ENCODE measurements at places on chromosomes 1 and 21.

DNA sequence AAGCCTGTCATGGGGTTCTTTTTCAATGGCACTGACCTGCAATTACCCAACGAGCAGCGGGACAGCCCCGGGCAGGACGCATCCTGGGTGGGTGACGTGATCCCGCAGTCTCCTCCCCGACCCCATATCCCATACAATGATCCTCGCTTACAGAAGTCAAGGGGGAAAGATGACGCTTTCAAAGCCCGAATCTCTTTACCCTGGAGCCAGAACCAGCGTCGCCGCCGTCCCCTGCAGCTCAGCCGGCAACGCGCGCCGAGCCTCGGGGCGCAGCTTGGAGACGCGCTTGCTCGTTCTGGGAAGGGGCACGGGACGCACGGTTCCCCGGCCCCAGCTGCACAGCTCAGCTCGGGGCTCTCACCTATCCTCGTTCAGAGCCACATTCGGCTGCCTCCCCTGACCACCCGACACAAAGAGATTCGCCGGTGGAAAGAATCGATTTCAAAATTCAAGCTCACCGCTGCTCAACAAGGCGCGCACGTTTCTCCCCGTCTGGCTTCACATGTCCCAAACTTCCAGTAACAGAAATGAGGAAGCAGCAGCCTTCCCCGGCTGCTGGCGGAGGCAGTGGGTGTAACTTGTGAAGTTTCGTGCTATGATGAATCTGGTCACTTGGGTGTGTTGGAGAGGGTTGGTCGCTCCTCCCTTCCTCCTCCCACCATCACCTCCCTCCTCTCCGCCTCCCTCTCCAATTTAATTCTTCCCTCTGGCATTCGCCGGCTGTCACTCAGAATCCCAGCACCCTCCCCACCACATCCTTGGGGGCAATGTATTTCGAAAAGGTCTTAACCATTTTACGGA lies at the start of gene TIAM1:
TSS of gene TIAM1 (minus strand) at position 582 of the 801 bp plus-strand sequence. CDS start 77,289 bp downstream, outside the sequence.
- no peak for DNase-seq

DNA sequence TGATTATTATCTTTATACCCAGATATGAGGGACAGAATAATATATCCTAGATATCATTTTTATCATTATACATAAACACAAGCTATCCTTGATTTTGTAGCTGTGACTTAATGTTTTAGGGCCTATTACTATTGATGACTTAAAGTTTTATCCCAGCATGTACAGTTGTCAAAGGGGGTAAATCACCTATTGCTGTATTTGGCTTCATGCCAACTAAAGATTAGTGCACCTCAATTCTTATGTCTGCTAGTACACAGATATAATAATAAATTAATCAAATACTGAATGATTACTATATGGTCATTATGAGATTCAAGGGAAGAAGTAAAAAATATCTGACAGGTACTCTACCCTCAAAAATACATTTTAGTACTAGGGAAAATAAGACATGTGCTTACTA lies 84.0 kb downstream of the SYT14 start:
- no peak for DNase-seq

GRCh38 chr1:96962216-96962615 lies 240.6 kb downstream of the PTBP2 start:
- no peak for DNase-seq

DNA sequence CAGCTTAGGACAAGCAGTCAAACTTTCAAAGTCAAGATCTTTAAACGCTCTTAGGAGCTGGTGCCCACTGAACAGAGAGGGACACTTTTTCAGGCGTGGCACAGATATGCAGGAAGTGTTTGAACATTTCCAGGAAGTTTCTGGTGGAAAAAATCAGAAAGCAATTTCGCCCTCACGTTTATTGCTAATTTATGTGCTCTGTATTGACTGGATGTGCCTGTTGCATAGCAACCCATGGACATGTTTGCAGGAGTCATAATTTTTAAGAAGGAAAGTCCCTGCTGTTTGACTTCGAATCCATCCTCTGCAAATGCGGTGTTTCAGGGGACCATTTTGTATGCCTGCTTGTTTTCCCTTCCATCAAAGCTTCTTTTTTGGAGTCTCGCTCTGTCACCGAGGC lies 239.9 kb upstream of the IRF2BP2 start:
- DNase-seq, result no peak

DNA sequence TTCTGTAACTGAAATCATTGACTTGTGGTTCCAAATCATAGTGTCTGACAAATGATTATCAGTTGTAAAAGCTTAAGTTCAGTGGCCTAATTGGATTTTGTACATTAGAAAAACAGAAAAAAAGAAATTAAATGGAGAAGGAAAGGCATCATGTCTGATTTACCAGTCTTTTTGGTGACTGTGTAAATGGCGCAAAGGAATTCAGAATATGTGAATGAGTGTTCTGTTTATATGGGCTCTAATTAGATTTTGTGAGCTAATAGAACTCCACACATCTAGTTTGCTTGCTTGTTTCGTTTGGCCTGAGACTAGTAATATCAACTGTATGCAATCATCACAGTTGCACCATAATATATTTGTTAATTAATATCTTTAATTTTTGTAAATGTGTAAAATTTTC lies 151.7 kb downstream of the PLA2G4A start:
- DNase-seq, result no peak

GRCh38 chr1:230270559-230271281 lies 155.4 kb downstream of the PGBD5 start:
- DNase-seq, result peak; percentile 9

GRCh38 chr1:209862391-209863356 lies 34.9 kb downstream of the UTP25 start:
- DNase-seq, result no peak

DNA sequence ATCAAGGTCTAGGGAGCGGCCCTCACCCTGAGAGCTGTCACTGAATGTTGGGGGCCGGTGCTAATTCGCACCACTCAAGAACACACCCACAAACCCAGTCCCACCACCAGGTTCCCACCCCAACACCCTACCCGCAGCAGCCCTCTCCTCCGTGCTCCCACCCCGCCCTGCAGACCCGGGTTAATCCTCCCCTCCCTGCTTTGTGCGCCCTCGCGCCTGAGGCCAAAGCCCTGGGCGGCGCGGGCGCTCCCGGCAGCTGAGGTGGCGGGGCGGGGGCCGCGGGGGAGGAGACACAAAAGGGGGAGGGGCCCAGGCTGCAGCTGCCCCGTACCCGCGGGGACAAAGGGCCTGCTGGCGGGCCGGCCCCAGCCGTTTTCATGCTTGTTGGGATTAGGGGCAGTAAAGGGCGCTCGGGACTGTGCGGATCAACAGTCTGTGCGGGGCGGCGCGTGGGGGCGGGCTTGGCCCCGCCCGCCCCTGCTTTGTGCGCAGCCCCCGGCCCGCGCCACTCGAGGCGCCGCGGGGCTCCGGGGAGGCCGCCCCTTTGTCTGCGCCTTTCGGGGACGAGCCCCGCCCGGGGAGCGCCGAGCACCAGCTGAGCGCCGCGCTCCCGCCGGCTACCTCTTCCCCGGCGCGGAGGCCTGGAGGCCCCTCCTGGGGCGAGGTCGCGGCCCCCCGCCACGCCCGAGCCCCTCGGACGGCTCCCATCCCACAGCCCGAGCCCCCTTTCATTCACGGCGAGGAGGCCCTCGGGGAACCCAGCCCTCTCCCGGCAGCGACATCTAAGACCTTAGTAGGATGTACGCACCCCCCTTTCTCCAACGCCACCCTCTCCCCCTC lies 10.9 kb downstream of the C1orf216 start:
- DNase-seq, result peak; percentile 25

GRCh38 chr1:219539645-219540254 lies 73.2 kb downstream of the ZC3H11B start:
- no peak for DNase-seq

GRCh38 chr1:182446033-182446669 lies 3.8 kb upstream of the RGSL1 start:
- peak; percentile 45 for DNase-seq

DNA sequence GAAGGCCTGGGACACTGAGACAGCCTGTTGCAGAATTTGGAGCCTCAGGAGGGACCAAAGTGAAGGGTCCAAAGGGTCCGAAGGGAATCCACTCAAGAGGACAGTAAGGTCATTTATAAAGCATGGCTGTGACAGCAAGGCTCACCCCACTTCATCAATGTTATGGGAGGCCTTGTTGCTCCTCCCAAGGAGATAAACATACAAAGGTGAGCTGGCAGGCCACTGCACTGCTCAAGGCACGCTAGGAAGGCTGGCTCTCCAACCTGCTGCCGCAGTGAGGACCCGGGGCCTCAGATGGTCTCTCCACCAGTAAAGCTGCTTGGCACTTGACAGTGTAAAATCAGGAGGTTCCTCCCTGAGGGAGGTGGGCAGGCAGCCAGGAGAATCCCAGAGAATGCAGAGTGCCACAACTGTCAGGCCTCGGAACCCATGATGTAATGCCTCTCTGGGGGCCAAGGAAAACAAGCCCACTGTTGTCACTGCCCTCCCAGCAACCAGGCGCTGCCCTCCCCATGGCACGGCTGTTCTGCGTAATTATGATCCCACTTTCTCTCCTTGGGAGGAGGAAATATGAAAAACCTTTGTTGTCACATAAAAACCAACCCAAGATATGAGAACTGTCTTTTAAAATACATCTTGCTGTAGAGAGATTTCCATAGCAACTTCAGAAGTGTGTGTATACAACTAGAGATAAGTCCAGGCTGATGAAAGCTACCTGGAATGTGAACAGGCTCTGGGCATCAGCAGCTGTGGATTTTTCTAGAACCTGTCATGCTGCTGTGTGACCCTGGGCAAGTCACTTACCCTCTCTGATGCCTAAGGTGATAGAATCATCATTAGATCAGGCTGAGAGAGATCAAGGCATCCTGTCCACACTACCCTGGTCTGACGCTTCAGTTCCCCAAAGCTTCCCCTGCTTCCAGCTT lies 102.5 kb downstream of the KCNN3 start:
- DNase-seq, result no peak

DNA sequence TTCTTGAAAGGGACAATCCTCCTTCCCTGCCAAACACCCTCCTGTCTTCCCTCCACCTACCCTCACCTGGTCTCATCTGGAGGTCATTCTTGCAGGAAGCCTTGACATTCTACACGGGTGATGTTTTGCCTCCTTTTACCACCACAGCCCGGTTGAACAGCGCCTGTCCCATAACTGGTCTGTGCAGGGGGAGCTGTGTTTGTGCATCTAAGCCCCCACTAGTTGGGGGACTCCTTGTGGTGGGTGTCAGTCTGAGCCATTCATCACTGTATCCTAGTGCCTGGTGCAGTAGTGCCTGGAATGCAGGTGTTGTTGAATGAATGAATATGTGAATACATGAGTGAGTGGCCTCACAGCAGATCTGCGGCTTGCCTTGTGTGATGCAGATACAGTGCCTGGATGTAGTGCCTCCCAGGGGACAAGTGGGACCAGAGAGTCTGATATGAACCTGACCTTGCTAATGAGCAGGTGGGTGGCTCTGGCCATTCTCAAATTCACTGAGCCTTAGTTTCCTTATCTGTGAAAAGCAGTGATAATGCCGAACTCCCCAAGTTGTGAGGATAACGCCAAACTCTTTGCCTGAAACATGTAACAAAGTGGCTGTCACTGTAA lies 79.8 kb downstream of the OMA1 start:
- DNase-seq, result no peak

DNA sequence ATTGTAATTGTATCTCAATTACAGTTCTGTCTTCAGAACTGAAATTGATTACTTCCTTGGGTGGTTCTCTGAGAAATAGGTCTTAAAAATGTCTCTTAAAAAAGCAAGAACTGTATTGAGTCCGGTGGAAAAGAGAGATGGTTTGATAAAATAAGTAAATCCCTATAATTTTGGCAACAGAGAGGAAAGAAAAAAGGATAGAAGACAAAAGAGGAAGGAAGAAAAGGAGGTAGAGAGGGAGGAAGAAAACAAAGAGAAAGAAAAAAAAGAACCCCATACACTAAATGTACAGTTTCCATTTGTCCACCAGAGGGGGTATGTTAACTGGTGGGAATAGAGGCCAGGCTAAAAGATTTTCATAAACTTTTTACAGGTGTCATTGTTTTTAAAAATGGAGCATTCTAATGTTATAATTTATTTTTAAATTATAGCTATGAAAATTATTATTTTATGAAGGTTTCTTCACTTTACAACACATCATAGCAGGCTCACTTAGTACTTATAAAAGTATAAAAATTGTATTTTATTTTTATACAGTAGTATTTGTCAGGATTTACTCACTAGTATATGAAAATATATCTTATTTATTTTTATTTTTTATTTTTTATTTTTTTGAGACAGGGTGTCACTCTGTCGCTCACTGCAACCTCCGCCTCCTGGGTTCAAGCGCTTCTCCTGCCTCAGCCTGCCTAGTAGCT lies 2.1 kb upstream of the UBE2T start:
- peak; percentile 71 for DNase-seq

DNA sequence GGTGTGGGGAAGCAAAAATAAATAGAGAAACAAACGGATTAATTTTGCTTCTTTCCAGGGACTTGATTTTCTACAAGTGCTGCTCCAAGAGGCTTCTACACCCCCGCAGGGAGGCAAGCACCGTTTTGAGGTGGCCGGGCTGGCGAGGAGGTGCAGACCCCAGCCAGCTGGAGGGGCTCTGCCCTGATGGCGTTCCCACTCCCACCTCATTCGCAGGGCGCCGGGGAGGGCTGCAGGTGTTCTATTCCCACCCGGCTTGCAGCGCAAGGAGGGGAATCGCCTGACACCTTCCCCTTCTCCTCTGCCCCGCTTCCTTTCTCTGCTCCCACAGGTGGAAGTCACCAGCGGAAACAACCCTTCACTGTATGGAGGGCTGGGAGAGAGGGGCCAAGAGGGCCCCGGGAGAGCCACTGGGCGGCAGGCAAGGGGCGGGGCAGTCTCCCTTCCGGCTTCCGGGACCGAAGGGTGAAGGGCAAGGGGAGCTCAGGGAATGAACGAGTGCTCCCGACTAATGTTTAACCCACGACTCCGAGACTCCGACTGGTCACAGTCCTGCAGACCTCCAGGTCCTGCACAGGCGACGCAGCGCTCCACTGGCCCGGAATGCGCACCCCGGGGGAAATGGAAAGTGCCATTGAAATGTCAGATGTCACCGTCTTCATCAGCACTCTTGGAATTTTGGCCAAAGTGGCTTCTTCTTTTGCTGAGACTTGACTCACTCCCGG lies 29.1 kb downstream of the TEX35 start:
- DNase-seq, result peak; percentile 28

GRCh38 chr1:167482184-167482583 lies 36.1 kb downstream of the CD247 start:
- DNase-seq, result peak; percentile 52

DNA sequence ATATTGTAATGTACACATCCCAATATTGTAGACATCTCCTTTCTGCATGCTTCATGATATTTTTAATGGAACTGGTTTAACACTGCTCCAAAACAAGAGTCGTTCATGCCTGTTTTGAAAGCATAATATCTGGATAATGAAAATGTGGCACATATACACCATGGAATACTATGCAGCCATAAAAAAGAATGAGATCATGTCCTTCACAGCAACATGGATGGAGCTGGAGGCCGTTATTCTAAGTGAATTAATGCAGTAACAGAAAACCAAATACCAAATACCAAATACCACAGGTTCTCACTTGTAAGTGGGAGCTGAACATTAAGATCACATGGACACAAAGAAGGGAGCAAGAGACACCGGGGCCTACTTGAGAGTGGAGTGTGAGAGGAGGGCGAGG lies 92.2 kb upstream of the C1orf105 start:
- DNase-seq, result no peak

GRCh38 chr1:47577303-47578025 lies 139.6 kb downstream of the FOXD2 start:
- DNase-seq, result no peak

- peak; percentile 57 for DNase-seq
Measured at GRCh38 chr1:159921251-159921650, 4.1 kb downstream of the TAGLN2 start.
